ENCODE measurements at places on chromosomes 3 and 15.

- DNase-seq: no peak
Observed at GRCh38 chr3:184696697-184697096, 15.2 kb downstream of the MAGEF1 start.

- DNase-seq: no peak
Observed at GRCh38 chr15:67180514-67181191, 73.8 kb downstream of the AAGAB start.

GRCh38 chr3:127822682-127823425, 539 bp upstream of the MGLL start:
- DNase-seq: peak; percentile 60

- no peak for DNase-seq
Observed at GRCh38 chr3:142876417-142876816, 12.5 kb downstream of the PCOLCE2 start.

GRCh38 chr15:100191161-100191560, 150.6 kb downstream of the ADAMTS17 start:
- peak; percentile 72 for DNase-seq

- DNase-seq: no peak
Observed at GRCh38 chr15:94655249-94655880, 424.0 kb downstream of the MCTP2 start.

GRCh38 chr3:171829841-171830517, 13.2 kb upstream of the TMEM212 start:
- peak; percentile 84 for DNase-seq

- no peak for DNase-seq
Observed at GRCh38 chr3:182241766-182242488, 530.2 kb downstream of the SOX2 start.

GRCh38 chr3:85652360-85652759, 693.6 kb downstream of the CADM2 start:
- DNase-seq: no peak

DNA sequence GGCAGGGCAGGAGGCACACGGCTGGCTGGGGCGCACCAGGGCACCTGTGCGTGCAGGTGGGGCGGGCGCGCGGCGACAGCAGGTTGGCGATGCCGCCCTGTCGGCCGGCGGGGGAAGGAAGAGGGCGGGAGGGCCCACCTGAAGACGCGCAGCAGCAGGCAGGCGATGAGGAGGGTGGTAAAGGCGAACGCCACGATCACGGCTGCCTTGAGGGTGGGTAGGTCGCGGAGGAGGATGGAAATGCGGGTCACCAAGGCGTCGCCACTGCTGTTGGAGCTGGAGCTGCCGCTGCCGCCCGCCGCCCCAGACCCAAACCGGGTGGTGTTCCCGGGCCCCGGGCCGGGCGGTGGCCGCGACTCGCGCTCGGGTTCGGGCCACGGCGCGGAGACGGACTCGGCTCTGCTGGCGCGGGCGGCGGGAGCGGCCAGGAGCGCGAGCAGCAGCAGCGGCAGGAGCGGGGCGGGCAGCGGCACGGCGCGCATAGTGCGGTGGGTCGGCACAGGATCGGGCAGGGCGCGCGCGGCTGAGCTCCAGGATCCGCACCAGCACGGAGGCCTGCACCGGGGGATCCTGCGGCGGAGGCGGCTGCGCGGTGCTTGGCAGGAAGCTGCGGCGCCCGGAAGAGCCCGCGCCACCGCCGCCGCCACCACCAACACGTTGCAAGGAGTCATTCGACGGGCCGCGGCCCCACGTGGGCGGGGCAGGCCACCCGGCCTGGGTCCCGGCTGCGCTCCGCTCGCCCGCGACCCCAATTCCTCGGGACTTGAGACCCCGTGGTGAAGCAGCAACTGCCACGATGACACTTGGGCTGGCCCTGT, at the start of gene FAM174B:
TSS of gene FAM174B (minus strand) at position 598 of the 818 bp plus-strand sequence.
- peak; percentile 61 for DNase-seq

DNA sequence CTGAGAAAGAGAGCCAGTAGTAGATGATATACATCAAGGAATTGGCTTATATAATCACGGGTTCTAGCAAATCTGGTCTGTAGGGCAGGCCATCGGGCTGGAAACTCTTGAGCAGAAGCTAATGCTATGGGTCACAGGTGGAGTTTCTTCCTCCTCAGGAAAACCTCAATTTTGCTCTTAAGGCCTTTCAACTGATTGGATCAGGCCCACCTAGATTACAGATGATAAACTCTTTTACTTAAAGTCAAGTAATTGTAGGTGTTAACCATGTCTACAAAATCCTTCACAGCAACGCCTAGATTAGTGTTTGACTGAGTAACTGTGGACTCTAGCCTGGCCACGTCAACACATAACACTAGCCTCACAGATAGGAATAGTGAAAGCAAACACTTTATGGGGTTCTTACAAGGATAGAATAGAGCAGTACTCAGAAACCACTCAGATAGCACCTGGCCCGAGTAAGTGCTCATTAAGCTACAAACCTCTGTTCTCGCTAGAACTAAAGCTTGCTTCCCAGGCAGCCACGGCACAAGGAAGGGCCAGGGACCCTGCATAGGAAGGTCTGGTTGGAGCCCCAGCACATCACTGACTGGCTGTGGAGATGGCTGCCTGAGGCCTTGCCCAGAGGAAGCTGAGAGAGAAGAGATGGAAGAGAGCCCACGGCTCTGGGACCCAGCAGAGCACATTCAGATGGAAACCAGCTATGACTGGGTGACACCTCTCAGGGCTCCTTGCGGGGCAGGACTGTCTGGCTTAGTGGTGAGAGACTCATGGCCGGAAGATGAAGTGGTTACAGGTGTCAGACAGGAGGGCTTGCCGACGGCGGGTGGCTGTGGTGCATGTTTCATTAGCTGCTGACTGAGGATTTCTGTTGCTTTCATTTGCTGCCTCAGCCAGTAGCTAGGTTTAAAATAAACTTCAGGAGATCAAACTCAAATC, 202.5 kb upstream of the TLE3 start:
- DNase-seq: no peak

DNA sequence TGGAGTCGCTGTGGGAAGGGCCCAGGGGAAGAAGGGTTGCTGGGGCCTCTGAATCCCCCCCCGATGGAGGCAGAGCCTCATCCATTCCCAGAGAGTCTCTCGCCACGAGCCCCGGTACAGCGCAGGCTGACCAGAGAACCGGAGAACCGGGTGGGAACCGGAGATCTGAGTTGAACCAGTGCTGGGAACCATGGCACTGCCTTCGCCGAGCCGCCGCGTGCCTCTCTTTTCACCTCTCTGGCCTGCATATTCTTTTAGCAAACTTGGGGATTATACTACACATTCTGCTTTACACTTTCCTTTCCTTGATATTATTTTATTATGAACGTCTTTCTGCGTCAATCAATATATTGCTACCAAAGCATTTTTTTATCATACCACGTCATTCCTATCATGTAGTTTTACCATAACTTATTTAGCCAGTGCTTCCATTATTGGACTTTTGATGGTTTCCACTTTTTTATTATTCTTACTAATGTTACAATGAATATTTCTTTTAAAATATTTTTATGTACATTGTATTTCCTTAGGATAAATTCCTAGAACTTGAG, 7.2 kb downstream of the NRROS start:
- no peak for DNase-seq

GRCh38 chr3:40382617-40382979, 4.4 kb upstream of the ENTPD3 start:
- DNase-seq: no peak

- no peak for DNase-seq
Observed at GRCh38 chr15:33448961-33449606, 138.3 kb downstream of the RYR3 start.

DNA sequence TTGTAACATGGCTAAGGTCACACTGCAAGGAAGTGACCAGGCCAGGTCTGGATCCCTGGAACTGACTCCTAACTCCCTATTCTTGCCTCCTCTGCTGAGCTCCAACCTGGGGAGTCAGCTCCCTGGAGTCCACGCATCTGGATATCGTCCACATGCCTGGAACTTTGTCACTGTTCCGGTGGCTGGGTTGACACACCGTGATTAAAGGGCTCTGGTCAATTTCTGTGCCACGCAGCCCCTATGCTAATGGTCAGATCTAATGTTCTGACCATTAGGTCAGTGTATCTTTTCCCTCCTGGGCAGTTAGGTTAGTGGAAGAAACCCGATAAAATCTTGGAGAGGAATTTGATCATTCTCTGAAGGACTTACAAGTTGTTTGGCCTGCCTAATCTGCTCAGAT, 1.6 kb upstream of the TPM1 start:
- DNase-seq: no peak

DNA sequence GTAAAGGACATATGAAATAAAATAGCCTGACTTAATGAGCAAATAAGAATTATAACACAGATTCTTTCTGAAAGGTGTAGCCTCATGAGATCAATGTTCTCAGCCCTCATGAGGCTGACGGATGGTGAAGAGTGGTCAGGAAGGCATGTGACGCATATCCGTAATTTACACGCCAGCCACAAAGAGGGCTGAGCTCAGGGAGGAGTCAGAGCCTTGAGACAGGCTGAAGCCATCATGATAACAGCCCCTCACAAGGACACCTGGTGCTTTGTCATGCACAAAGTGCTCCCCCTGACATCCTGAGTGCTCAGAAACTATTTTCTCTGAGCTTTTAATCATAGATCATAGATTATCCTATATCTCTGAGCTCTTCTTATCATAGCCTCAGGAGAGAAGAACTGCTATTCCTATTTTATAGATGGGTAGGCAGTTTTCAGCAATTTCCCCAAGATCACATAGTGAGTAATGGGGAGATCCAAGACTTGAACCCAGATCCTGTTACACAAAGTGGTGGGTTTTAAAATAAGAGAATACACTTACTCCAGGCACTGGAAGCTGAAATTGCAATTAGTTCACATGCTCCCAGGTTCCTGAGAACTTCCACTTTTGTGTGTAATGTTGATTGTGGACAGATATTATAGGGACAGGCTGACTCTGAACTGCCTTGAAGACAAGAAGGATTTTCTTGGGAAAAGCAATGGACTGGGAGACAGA, 267.1 kb downstream of the RPLP1 start:
- DNase-seq: no peak

- no peak for DNase-seq
Observed at GRCh38 chr3:79497447-79498111, 270.2 kb downstream of the ROBO1 start.

- DNase-seq: no peak
Observed at GRCh38 chr3:10226293-10226692, 22.0 kb upstream of the TATDN2 start.

DNA sequence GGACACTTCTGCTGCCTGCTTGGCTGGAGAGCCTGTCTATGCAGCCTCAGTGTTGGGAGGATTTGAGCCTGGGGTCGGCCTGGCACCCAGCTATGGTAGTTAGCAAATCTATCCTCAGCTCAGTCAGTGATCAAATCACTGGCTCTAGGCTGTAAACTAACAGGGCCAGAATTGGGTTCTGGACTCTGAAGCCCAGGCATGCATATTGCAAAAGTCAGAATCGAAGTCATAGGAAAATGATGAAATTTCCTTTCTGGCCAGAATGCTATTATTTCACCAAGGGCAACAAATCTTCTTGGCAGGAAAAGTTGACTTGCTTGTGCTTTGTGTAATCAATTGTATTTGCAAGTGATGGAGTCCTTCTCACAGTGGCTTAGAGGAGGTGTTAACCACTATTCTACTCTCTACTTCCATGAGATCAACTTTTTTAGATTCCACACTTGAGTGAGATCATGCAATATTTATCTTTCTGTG, 482.6 kb upstream of the TPRG1 start:
- DNase-seq: no peak

DNA sequence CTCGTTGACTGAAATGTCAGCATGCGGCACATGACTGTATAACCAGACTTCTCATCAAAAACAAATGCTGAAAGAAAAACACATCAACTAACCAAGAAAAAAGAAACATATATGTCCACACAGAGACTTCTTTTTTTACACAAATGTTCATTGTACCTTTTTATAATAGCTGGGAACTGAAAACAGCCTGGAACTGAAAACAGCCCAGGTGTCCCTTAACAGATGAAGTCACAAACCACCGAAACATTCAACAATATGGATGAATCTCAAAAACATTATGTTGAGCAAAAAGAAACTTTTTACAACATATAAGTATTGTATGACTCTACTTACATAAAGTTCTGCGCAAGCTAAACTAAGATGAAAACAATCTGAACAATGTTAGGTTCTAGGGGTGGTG, 20.6 kb downstream of the UBE3A start:
- no peak for DNase-seq

DNA sequence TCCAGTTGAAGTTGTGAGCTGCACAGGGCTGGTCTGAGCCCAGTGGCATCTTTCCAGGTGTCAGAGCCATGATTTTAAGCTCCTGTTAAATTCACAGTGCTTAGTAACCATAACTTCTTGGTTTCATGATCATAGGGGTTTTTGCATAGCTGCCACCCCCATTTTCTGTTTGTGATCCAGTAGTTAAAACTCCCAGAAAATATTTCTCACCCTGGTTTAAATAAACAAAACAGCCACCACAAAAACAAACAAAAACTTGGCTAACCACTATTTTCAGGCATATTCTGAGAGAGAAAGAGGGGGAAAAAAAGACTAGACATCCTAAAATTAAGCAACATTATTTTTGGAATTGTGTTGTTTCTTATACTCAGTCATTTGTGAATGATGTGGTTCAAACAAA, 175.3 kb downstream of the IGF1R start:
- no peak for DNase-seq

GRCh38 chr3:48273594-48274211, 32.8 kb downstream of the ZNF589 start:
- peak; percentile 32 for DNase-seq

DNA sequence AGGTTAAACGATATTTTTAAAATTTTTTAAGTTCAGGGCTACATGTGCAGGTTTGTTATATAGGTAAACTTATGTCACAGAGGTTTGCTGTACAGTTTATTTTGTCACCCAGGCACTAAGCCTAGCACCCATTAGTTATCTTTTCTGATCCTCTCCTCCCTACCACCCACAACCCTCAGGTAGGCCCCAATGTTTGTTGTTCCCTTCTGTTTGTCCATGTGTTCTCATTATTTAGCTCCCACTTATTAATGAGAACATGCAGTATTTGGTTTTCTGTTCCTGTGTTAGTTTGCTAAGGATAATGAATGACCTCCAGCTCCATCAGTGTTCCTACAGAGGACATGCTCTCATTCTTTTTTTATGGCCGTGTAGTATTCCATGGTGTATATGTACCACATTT, 14.9 kb downstream of the FAM162A start:
- DNase-seq: no peak

- no peak for DNase-seq
Observed at GRCh38 chr3:14726441-14726780, 51.5 kb downstream of the C3orf20 start.

GRCh38 chr3:186930641-186931531, 560 bp downstream of the ST6GAL1 start:
- DNase-seq: peak; percentile 79

- DNase-seq: peak; percentile 59
Observed at GRCh38 chr3:127629467-127630403, 750 bp downstream of the PODXL2 start.

DNA sequence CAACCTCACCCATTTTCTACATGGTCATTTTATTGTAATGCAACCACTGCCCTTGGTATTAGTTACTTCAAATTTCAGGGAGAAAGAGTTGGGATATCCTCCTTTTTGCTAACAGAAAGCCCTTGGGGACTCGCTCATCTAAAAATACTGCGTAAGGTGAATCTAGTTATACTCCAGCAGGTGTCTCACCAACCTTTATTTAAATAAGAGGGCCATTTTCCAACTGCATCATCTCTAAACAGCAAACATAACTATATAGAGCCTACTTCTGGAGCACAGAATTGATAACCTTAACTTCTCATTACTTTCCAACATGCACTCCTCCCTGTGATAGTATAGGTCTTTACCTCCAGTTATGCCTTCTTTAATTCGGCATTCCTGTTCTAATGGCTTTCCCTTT, 77.5 kb downstream of the TBL1XR1 start:
- no peak for DNase-seq
